NCI-H1417 treated with DMSO at 0.1 percent for 48 hours (cell line): ENCODE measurements at places on chromosomes 16 and 17.
A peak's percentile ranks its signal among the peaks of the same experiment; 100 is the strongest.

DNA sequence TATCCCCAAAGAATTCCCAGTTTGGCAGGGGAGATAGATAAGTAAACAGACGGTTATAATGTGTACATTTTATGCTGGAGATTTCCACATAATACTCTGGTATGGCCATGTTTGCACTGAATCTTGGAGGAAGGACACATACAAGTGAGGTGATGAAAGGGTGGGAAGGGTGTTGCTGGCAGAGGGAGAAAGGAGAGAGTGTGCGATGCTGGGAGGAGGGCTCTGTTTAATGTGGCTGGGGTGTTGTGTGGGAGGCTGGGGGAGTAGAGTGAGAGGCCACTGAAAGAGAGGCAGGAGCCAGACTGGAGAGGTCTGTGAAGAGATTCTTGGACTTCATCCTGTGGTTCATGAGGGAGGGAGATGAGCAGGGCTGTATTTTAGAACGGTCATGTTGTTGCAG, 87.6 kb downstream of the SPACA3 start:
- no peak for DNase-seq

DNA sequence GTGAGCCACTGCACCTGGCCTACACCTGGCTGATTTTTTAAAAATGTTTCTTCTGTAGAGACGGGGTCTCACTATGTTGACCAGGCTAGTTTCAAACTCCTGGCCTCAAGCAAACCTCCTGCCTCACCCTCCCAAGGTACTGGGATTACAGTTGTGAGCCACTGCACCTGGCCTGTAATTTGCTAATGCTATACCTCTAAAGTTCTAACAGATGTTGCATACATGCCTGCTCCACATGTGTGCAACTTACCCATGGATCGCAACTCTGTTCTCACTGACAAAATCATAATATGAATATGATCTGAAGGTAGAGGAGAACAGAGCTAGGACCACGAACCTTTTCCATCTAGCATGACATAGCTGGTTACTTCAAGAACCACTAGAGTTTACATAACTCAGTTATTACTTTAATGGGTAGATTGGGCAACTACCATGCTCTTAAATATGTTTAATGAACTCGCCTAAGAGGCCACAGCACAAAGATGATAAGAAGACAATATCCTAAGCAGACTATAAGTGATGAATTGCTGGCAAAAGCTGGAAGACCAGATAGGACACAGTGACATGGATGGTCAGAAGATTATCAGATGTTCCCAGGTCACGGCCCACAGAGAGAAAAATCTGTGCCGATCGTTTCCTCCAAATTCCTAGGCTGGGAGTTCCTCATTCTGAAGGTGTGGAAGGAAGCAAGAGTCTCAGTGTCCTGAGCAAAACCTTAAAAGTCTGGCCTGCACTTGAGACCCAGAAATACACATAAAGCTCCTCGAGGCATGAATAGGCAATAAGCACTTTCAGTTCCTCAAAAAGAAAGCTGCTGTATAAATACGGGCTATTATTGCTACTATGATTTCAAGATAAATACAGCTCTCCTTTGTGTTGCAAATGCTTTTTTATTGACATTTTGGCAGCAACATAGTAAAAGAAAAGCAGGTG, 53.6 kb upstream of the ICAM2 start:
- DNase-seq = peak; percentile 50

DNA sequence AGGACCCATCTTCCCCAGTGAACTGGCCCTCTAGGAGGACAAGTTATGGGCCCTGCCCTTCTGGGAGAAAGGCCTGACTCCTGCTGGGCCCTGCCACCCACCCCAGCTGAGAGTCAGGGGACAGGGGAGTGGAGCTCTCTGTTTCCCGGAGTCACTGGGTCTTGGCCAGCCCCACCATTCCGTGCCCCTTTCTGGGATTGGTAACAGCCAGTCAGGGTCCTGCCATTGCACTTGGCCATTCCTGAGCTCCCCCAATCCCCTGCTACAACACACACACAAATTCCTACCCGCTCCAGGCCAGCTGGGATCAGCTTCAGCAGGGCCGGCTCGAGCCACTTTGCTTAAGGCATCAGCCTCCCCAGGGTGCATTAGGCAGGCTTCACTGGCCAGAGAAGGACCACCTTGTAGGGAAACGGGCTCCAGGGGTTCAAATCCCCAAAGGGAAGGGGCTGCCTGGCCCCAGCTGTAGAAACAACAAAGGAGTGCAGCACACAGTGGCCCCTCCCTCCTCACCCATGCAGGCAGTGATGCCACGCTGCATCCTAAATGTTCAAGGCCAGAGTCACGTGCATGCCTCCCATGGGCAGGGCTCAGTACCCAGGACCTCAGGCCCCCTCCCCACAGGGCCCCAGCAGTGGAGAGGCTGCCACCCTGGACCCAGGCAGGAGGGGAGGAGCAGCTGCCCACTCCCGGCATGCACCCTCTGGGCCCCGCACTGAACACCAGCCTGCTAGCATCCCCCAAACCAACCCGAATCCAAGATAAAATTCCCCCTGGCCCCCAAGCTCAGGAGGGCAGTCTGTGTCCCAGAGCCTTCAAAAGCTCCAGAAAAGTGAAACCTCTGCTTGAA, 37.7 kb downstream of the C16orf78 start:
- no peak for DNase-seq

DNA sequence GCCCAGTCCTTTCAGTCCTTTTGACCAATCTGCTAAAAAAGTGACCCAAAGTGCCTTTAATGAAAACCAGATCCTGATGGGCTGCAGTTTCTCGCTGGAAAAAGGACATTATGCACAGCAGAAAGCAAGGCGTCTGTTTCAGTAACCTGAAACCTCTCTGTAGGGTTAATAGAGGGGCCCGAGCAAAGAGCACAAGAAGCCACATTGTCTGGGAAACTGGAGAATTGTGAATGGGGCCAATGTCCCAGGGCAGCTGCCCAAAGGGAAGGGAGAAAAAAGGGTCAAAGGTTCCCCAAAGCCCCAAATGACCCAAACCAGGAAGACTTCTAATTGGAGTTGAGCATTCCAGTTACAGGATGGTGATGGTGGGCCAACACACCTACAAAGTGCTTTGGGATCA, 3.0 kb downstream of the OTOA start:
- no peak for DNase-seq

DNA sequence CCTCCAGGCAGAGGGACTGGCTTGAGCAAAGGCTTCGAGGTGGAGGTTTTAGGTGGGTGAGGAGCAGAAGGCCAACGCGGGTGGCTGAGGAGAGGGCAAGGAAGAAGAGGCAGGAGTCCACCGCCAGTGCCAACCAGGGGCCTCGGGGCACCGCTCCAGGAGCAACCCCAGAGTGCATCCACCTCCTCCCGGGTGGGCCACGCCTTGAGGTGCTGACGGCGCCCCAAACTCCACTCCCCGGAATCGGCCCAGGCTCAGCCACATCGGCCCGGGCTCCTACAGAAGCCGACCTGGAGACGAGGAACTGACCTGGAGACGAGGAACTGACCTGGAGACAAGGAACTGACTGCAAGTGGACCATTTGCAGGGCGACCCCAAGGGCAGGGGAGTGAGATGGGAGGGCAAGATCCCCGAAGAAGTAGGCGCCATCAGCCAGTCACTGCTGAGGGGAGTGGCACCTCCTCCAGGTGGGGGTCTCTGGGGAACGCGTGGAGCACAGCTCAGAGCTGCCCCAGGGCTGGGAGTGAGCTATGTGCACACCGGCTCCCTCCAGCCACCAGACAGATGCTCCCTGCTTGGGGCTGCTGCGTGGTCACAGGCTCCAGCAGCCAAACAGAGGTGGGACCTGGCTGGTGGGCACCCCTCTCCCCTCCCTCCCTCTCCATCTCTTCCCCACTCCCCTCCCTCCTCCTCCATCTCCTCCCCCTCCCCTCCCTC, 29.2 kb upstream of the CBFA2T3 start:
- DNase-seq = no peak

GRCh38 chr17:80204626-80205468, 15.3 kb downstream of the SGSH start:
- no peak for DNase-seq

GRCh38 chr16:50059111-50059510, 6.7 kb upstream of the HEATR3 start:
- no peak for DNase-seq

DNA sequence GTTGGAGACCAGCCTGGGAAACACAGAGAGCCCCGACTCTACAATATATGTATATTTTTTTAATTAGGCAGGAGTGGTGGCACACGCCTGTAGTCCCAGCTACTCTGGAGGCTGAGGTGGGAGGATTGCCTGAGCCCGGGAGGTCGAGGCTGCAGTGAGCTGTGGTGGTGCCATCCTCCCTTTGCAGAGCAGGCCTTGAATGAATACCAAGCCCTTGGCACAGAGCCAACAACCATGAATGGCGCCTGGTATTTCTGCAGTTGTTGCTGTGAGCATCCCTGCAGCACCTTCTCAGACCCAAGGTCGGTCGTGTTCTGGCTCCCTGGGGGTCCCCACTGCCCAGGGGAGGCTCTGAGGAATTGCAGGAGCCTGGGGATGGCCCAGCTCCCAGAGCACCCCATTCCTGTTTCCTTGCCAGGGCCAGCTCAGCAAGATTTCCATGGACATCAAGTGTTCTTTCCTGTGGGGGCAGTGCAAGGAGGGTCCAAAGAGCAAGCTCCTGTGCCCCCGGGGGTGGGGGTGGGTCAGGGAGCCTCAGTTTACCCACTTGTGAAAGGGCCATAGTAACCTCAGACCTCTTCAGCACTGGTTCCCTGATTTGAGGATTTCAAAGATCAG, 25.6 kb upstream of the RMI2 start:
- DNase-seq = no peak

GRCh38 chr16:5607169-5607568, 509.6 kb upstream of the EEF2KMT start:
- DNase-seq = no peak

DNA sequence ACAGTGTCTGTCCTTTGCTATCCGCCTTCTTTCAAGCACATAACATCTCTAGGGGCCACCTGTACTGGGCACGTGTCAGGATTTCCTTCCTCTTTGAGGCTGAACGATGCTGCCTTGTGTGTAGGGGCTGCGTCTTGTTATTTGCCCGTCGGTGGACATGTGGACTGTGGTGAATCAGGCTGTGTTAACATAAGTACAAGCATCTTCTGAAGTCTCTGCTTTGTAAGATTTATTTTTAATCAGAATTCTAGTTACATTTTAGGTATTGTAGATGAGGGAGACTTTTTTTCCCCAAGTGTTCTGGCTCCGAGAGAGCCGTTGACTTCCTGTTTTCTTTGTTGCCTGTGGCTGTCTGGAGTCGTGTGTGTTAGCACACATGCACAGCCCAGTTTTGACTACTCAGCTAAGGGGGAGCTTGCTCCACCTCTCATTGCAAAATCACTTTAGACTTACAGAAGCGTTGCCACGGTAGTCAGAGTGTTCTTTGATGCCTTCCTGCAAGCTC, 26.1 kb downstream of the SPG7 start:
- no peak for DNase-seq

DNA sequence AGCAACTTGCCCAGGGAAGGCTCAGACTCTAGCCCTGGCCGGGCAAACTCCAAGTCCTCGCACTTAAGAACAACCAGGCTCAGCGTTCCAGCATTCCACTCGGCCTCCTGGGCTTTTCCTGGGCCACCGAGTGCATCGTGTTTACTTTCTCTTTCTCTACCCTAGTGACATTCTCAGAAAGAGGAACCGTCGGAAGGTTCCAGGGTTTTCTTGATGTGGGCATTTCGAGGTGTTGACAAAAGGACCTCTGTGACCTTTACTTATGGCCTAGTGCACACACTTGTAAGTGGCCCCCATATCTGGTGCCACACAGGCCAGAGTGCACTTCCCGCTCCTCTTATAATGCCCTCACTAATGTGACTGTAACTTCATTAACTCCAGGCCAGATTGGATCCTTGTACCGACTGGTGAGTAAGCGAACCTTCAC, 3.1 kb upstream of the BANP start:
- DNase-seq = no peak

GRCh38 chr16:73616166-73616753, 568.3 kb upstream of the ZFHX3 start:
- no peak for DNase-seq

DNA sequence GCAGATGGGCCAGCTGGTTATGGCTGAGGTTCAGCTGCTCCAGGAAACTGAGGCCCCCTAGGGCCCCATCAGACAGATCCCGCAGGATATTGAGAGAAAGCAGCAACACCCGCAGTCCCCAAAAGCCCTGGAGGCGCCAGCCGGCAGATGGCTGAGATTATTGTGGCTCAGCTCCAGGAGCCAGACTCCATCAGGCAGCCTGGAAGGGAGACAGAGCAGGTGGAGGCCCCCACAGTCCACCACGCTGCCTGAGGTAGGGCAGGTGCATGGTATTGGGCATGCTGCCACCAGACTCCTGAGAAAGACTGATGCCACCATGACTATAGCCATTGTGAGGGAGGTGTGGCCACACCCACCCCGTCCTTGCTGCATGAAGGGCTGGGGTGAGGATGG, 9.5 kb upstream of the TMEM101 start:
- DNase-seq = no peak

DNA sequence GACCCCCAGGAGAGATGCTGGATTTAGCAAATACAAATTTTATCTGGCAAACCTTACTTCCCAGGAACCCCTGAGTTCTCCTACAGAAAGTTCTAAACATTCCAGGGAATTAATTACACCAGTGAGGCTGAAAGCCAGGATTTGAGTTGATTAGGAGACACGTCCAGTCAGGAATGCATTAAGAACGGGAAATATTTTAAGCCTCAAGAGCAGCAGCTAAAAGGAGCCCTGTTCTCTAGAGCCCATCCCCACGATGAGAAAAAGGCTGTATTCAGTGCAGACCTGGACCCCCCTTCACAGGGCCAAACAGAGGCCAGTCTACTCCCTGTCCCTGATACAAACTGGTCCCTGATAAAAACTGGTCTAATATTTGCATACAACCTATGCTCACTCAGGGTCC, 55.0 kb downstream of the VAT1L start:
- DNase-seq = no peak

DNA sequence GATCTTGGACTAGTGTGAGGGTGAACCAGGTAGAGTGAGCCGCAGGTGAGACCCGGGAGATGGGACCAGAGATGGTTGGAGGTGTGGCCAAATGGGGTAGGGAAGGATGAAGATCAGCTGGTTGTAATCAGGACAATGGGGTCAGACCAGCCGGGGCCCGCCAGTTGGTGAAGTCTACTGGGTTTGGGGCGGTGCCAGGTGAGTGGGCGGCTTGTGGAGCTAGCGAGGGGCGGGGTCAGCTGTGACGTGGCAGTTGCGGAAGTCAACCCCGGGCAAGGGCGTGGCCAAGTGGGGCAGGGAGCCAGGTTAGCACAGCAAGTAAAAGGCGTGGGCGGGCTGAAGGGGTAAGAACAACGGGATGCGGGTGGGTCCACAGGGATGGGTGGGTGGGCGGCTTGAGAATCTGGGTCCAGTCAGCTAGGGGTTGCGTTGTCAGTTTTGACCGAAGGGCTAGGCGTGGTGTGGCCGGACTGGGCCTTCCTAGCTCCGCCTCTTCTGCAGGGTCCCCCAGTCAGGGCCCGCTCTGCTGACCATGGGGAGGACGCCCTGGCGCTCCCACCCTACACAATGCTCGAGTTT, 25.5 kb upstream of the ALKBH5 start:
- DNase-seq = no peak

- DNase-seq = no peak
Measured at GRCh38 chr16:75143941-75144340, 4.4 kb upstream of the ZFP1 start.

DNA sequence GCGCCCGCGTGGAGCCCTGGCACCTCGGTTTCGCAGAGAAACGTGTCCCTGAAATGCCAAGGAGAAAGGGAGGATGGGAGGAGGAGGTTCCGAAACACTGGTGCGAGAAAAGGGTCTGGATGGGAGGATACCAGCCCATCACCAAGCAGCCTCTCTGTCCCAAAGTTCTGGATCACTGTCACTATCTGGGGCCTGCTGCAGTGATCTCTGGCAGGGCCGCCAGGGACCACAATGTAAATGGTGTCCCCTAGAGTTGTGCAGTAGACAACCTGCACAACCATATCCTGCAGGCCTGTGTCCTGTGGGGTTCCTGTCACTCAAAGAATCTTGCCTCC, 229.3 kb downstream of the C16orf78 start:
- no peak for DNase-seq
